ENCODE measurements at places on chromosomes 6 and 20. TPM values are rescaled to one million over a fixed set of nuclear protein-coding genes. Genes with fewer than 3 reads are reported as not detected.

- no peaks in the 10 kb centered on the region for H3K4me1 ChIP-seq
- DNase-seq: no peak
- H3K27me3 ChIP-seq: no peaks in the 10 kb centered on the region
Observed at GRCh38 chr20:61841966-61842365, 223.7 kb downstream of the TAF4 start.

DNA sequence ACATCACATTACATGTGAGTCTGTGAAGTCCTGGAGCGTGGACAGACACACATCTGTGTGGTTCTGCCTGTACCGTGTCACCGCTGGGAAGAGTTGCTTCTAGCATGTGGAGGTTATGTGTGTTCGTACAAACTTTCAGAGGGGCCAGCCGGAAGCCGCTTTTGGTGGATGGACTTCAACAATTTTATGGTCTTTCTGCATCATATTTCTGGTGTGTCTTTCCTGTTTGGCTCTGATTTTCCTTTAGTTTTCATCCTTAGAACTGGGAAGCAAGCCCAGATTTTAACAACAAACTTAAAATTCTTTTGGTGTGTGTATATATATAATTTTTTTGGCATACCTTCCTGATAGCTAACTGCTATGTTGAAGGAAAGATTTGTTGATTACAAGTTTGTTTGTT is 71.2 kb downstream of the TIAM2 start:
- H3K27ac ChIP-seq: no peak overlapping the region
- DNase-seq: no peak
- no peaks in the 10 kb centered on the region for H3K36me3 ChIP-seq
- H3K27me3 ChIP-seq: no peaks in the 10 kb centered on the region
- no peak overlapping the region for H3K4me3 ChIP-seq

GRCh38 chr20:57657535-57658446 is 37.6 kb upstream of the ZBP1 start:
- H3K27ac ChIP-seq: no peak overlapping the region
- no peak overlapping the region for H3K4me3 ChIP-seq
- H3K4me1 ChIP-seq: peaks cover 4% of the 10 kb centered on the region
- H3K27me3 ChIP-seq: no peaks in the 10 kb centered on the region
- no peaks in the 10 kb centered on the region for H3K36me3 ChIP-seq

Gene MEP1A
- not detected for total RNA-seq

Gene CAGE1
- total RNA-seq: 0.26 TPM

Data from body of pancreas (tissue), 4 donors.